Central memory CD4-positive, alpha-beta T cell (primary cell): ENCODE measurements at places on chromosomes 6 and 20.

GRCh38 chr20:62740286-62741141 lies 31.9 kb downstream of the NTSR1 start:
- DNase-seq, result peak; percentile 86

- no peak for DNase-seq
These were observed 54.8 kb downstream of the PFDN4 start for GRCh38 chr20:54262671-54263070.

GRCh38 chr6:140370441-140370840 lies 996.0 kb upstream of the CITED2 start:
- DNase-seq, result no peak

DNA sequence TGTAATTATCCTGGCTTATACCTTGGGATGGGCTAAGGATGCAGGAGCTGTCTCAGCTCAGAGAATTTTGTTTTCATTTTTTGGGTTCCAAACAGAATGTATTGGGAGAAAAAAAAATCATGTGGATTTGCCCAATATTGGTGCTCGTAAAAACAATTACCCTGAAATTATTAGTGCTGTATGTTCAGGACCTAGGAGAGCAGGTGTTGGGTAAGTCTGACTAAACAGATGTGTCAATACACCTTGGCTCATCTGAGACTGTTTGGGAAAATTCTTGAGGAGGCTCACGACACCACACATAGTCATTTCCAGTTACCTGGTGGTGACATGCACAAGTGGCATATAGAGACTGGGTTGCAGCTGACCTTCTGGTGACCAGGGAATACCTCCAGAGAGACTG lies 802.1 kb upstream of the FLRT3 start:
- no peak for DNase-seq

DNA sequence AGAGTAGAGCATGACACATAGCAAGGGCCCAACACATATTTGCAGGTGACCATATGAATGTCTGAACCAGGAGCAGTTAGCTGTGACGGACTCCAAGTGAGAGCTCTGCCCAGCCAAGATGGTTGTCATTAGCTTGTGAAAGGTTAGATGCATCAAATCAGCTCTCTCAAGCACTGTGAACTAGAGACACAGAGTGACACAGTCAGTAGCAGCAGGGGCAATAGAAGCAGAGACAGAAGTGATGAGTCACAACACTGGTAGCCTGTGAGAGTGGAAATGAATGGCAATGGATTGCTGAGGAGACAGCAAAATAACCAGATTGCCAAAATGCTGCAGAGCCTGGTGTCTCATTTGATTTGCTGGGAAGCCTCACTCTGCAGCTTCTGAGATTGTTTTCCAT lies 558.9 kb downstream of the PKHD1 start:
- DNase-seq, result no peak

- DNase-seq, result no peak
These were observed 75.9 kb upstream of the LOC128125822 start for GRCh38 chr6:63496361-63496804.

DNA sequence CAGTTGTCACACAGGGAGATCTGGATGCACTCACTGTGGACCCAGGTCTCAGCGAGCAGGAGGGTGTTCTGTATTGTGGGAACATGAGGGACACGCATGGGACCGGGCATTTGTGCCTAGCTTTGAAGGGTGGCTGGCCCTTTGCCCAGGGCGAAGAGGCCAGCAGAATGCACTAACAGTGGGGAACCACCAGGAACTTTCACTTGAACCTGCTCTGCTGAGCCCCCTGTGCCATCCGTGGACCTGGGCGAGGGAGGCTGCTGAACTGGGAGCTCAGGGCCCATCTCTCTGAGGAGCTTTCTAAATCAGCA lies 1.2 kb upstream of the ULBP2 start:
- no peak for DNase-seq

- DNase-seq, result no peak
These were observed 322.2 kb downstream of the ESR1 start for GRCh38 chr6:152129691-152130151.

- no peak for DNase-seq
These were observed 269.2 kb downstream of the CDC5L start for GRCh38 chr6:44656691-44657090.

- no peak for DNase-seq
These were observed 59.6 kb downstream of the DHX35 start for GRCh38 chr20:39021748-39022147.

DNA sequence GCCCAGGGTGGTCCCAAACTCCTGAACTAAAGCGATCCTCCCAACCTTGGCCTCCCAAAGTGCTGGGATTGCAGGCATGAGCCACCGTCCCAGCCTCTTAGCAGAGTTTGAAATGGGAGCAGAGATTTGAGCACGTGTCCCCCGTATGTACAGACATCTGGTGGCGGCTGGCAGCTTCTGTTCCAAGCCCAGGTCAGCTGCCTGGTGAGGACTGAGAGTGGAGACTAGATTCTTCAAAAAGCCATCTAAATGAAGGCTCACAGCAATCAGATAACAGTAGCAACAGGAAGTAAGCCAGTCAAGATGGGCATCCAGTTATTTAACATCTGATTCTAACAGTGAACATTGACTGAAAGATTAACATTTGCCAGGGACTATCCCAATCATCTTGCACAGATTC lies 128.1 kb upstream of the AKAP12 start:
- DNase-seq, result no peak

DNA sequence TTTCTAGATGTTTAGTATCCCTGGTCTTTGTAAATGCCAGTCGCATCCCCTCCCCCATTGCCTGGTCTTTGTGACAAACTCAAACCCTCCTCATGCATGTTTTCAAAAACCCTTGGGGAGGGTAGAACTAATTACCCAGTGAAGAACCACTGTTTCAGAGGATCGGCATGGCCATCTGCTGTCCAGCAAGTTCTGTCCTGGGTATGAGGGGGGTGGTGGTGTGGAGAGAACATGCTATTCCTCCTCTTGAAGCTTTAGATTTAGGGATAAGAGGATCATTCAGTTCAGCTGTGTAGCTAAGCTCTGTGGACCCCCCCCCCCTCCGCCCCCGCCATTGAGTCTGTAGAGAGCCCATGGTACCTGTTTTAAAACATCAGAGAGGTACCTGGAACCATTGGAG lies 5.6 kb downstream of the BRPF3 start:
- no peak for DNase-seq

DNA sequence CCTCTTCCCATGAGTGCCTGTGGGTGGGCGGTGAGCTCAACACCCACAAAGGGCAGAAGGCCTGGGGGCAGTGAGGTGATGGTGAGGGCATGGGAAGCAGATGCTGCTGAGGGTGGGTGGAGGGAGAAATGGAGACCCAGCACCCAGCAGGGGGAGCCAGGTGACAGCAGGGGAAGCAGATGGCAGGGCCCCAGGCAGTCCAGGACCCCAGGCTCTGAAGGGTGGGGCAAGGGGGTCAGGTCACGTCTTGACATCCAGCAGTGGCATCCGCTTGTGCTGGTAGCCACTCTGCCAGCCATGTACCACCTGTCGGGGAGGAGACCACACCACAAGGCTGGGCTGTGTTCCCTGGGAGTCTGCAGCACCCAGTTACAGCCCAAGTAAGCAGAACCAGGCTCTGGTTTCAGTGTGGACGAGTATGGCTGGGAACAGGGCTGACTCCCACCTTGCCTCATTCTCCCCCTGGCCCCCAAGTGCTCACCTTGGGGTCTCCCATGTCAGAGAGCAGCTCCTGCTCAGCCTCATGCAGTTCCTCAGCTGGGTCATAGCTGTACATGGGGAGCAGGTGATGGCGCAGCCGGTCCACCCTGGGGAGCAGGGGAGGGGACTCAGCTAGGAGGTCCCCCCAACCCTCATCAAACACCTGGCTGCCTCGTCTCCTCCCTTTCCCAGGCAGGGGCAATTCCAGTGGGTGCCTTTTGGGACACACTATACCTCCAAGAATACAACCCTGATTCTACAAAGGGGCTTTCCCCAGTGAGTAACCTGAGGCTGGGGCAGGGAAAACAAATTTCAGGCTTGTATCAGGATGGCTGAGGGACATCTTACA lies 2.0 kb downstream of the SMIM29 start:
- DNase-seq, result peak; percentile 19

GRCh38 chr6:169225131-169225576 lies 28.5 kb downstream of the THBS2 start:
- DNase-seq, result no peak

DNA sequence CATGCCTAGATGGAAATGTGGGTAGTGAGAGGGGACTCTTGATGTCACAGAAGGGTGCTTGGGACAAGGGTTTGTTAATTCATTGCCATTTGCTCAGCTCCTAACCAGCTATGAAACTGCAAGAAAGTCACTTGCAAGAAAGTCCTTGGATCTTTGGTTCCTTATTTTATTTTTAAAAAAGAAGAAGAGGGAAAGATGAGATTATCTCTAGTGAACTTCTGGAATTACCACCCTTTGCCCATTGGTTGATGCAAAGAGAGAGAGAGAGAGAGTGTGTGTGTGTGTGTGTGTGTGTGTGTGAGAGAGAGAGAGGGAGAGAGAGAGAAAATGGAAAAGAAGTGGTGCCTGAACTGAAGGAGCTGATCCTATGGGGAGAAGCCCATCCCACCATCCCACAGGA lies 4.6 kb upstream of the SFT2D1 start:
- DNase-seq, result no peak

- no peak for DNase-seq
These were observed 126.3 kb downstream of the PRND start for GRCh38 chr20:4848041-4848440.

- DNase-seq, result no peak
These were observed 279.4 kb downstream of the RFPL4B start for GRCh38 chr6:112626468-112627082.

GRCh38 chr6:33672808-33673207 lies 38.7 kb downstream of the UQCC2 start:
- DNase-seq, result no peak

DNA sequence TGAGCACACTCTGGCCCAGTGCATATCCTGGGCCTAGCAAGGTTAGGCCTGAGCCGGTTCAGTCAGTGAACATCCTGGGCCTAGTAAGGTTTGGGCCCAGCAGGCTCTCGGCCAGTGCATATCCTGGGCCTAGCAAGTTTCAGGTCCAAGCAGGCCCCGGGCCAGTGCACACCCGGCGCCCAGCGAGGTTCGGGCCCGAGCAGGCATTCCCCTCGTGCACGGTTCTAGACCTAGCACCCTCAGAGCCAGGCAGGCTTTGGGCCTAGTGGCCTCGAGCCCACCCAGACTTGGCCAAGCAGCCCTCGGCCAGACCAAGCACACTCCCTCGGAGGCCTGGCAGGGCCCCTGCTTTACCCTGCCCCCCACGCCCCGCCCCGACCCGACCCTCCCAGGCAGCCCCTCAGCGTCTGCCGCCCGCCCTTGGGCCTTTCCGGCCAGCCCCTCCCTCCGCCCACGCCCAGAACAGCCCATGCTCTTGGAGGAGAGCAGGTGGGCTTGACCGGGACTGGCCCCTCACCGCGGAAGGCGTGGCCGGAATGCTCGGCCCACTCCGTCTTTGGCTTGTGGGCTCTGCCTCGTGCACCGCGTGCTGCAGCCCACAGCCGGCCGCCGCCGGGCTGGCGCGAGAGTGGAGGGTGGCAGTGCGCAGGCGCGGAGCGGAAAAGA lies at the start of gene CTCFL:
CTCFL (minus strand) TSS at position 630 of the 666 bp plus-strand sequence. CDS start 935 bp downstream, outside the sequence.
- DNase-seq, result no peak

DNA sequence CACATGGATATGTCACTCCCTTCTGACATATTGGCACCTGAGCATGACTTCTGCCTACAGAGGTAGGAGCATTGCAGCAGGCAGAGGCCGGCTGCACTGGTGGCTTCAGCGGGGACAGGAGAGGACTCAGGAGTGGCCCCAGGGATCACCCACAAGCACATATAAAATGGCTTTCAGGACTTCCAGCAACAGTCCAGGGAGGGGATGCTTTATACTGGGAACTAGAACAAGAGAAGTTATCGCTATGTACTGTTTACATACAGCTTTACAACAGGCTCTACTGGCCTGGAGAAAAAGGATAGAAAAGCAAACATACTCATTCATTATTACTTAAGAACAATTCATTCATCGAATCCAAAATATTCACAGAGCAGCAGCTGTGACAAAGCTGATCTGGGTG lies 337.8 kb downstream of the THBS2 start:
- DNase-seq, result no peak

GRCh38 chr6:160082627-160083026 lies 39.0 kb upstream of the SLC22A1 start:
- DNase-seq, result no peak

DNA sequence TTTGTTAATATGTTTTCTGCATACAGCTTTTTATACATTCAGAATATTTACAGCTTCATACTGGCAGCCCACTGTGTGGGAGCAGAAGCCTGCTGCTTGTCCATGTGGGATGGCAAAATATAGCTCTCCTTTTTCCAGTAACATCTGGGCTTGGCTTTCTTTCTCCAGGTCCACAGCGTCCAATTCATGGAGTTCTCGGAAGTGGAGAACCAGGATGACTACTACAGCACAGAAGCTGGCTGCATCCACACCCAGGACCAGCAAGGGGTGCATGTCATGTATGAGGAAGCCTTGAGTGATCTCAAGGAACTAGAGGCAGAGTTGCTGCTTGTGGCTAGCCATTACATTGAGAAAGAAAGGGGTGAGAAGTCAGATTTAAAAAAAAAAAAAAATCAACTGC lies 143.1 kb downstream of the CD164 start:
- DNase-seq, result no peak

DNA sequence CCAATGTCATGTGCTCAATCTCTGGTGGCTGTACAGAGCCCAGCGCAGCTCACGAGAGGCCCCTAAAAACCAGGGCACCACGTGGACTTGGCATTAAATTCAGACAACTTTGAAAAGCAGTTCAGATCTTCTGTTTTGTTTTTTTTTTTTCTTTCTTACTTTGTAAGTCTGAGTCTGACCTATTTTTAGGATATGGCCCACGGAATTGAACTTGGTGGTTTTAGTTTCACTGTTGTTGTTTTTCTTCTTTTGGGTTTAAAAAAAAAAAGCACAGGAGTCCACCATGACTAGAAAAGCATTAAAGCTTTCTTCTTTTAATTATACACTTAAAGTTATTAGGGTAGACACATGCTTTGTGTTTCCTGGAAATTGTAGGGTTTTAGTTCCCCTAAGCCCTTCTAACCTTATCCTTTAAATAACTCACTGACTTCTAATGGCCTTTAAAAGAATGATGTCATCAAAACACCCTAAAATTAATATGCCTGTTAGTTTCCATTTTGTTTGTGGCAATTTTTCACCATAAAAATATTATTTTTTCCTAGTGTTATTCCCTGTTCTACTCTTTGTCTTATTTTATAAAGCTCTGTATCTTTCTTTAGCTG lies 48.5 kb upstream of the CCN2 start:
- DNase-seq, result no peak

DNA sequence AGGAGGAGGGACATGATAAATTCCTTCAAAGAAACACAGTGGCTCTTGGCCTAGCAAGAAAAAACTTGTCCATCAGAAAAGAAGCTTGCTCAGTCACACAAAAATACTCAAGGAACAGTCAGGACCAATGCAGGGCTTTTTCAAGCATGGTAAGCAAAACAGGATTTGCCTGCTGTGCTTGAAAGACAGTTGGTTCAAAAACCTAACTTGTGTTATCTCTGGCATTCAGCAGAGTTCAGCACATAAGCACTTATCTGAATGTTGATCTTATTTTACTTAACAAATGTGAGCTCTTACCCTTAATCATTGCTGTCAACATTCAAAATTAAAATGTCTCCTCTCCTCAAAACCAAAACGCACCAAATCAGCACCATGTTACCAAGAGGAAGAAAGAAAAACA lies 38.3 kb downstream of the ATG5 start:
- no peak for DNase-seq

- no peak for DNase-seq
These were observed 33.6 kb downstream of the APCDD1L start for GRCh38 chr20:58481481-58482021.
